ENCODE measurements at places on chromosomes 4 and X. TPM values are rescaled to one million over a fixed set of nuclear protein-coding genes. Genes with fewer than 3 reads are reported as not detected.
A peak's percentile ranks its signal among the peaks of the same experiment; 100 is the strongest.

HGFAC gene
- total RNA-seq = 0.28 TPM

- H3K36me3 ChIP-seq = no peaks in the 10 kb centered on the region
- no peak overlapping the region for H3K27ac ChIP-seq
- no peak overlapping the region for H3K4me3 ChIP-seq
- H3K4me1 ChIP-seq = no peaks in the 10 kb centered on the region
These were observed 5.9 kb upstream of the GATB start for GRCh38 chr4:151766691-151767090.

DNA sequence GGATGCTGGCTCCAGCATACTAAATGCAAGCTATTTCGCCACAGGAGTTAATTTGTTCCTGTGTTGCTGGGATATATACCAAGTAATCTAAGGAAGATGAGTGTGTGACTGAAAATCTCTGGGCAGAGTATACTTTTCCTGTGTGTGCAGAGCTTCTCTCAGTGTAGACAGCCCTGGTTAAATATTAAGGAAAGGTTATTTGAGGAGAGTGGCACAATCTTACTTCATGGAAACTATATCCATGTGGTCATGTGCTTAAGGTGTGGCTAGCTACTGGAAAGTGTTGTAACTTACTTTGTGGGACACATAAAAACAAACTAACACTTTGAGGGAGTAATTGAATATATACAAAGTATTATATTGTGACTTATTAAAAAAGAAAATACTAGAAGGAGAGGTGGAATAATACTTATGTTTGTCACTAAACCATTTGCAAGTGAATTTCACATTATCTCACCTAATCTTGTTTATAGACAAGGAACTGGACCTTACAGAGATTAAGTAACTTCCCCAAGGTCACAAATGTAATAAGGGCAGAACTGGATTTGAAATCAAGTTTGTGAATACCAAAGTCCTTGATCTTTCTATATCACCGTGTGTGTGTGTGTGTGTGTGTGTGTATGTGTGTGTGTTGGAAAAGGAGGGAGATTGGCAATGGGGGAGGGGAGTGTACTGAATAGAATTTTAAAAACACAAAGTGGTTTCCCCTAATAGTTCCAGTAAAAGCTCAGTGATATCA is 408.2 kb upstream of the NR3C2 start:
- H3K27me3 ChIP-seq = no peaks in the 10 kb centered on the region
- no peak for DNase-seq
- no peaks in the 10 kb centered on the region for H3K36me3 ChIP-seq
- H3K27ac ChIP-seq = no peak overlapping the region
- H3K4me3 ChIP-seq = no peak overlapping the region

- no peaks in the 10 kb centered on the region for H3K4me1 ChIP-seq
- no peak overlapping the region for H3K4me3 ChIP-seq
- H3K27ac ChIP-seq = no peak overlapping the region
These were observed 146.4 kb downstream of the VEGFC start for GRCh38 chr4:176646311-176646710.

DNA sequence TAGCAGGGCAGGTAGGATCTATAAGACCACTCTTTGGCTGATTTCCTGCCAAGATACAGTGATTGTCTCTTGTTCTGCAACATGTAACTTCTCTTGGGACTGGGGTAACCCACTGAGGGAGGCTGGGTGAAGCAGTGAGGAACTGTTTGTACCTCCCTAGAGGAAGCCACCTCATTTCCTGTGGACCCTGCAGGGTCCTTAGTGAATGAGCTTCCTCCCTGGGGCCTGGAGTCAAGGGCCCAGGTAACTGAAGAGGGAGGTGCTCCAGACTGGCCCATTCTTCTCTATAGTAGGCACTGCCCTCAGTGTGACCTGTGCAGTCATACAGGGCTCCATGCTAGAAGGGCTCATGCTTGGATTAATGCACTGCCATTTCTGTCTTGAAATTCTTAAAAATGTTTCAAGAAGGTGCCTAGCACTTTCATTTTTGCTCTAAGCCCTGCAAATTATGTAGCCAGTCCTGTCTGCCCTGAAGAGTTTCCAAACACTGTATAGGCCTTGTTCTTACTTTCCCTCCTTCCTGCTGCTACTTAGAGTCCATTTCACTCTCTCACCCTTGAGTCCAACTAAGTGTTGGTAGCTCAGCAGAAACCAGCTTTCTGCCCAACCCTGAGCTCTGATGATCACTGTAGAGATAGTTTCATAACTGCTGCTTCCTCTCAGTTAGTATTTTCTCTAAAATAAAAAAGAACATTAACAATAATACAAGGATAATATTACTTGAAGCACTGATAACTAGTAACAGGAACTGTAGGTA is 8.5 kb upstream of the GRIA3 start:
- H3K27me3 ChIP-seq = no peaks in the 10 kb centered on the region
- H3K4me3 ChIP-seq = no peak overlapping the region
- no peaks in the 10 kb centered on the region for H3K36me3 ChIP-seq

- no peak for DNase-seq
- no peak overlapping the region for H3K27ac ChIP-seq
- H3K36me3 ChIP-seq = peaks cover 28% of the 10 kb centered on the region
These were observed 58.1 kb downstream of the TAPT1 start for GRCh38 chr4:16168144-16168543.

USP17L18 gene
- not detected for total RNA-seq

DNA sequence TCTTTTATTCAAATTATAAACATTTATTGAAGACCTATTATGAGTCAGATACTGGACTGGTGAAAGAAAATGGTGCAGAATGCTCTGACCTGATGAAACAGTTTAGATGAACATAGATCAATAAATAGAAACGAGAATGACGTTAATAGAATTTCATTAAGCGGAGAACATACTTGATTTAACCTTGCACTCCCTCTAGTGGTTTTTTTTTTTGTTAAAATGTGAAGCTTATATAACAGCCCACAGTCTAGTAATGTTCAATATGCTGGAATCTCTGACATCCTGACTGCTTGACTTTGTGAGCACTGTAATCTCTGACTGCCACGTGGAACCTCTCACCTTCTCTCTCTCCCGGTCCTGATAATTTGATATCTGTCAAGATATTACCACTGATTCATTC is 32.3 kb downstream of the HDAC8 start:
- DNase-seq = peak; percentile 14
- peaks cover 9% of the 10 kb centered on the region for H3K36me3 ChIP-seq
- peaks cover 56% of the 10 kb centered on the region for H3K27me3 ChIP-seq
- no peak overlapping the region for H3K4me3 ChIP-seq
- H3K4me1 ChIP-seq = no peaks in the 10 kb centered on the region

GRCh38 chr4:74537459-74537858 is 92.5 kb downstream of the AREG start:
- peaks cover 19% of the 10 kb centered on the region for H3K4me1 ChIP-seq
- no peaks in the 10 kb centered on the region for H3K27me3 ChIP-seq
- no peaks in the 10 kb centered on the region for H3K36me3 ChIP-seq

DNA sequence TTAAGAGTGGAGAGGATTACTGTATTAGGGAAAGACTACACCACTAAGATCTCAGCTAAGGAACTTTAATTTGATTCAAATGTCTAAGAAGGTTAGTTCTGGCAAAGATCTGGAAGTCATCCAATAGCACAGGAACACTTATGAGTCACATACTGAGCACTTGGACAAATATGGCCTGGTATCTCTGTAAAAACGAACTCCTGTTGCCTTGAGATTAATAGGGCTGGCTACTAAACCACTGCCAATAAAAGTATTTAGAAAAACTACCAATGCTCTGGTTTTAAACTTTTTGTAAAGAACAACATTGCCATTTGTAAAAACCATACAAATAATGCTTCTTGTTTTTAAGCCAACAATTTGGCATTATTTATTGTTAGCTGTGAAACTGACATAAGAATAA is 70.5 kb downstream of the SEC24D start:
- H3K27me3 ChIP-seq = no peaks in the 10 kb centered on the region
- H3K27ac ChIP-seq = peak overlapping the region; percentile 87
- H3K4me3 ChIP-seq = no peak overlapping the region
- DNase-seq = peak; percentile 88
- peaks cover 51% of the 10 kb centered on the region for H3K36me3 ChIP-seq
- peaks cover 9% of the 10 kb centered on the region for H3K4me1 ChIP-seq

SMIM43 gene
- total RNA-seq = not detected

SSX2 gene
- not detected for total RNA-seq

DNA sequence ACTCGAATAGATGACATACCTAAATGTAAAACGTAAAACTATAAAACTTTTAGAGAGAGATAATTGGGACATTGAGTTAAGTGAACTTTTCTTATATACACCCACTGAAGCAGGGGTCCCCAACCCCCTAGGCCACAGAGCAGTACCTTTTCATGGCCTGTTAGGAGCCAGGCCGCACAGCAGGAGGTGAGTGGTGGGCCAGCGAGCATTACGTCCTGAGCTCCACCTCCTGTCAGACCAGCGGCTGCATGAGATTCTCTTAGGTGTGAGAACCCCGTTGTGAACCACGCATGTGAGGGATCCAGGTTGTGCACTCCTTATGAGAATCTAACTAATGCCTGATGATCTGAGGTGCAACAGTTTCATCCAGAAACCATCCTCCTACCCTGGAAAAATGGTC is 114.8 kb downstream of the HMX1 start:
- no peaks in the 10 kb centered on the region for H3K27me3 ChIP-seq
- H3K4me1 ChIP-seq = no peaks in the 10 kb centered on the region
- H3K27ac ChIP-seq = no peak overlapping the region
- no peaks in the 10 kb centered on the region for H3K36me3 ChIP-seq
- no peak overlapping the region for H3K4me3 ChIP-seq
- DNase-seq = no peak

- H3K27me3 ChIP-seq = no peaks in the 10 kb centered on the region
- no peak for DNase-seq
- peak overlapping the region; percentile 87 for H3K27ac ChIP-seq
These were observed 13.0 kb upstream of the NDUFC1 start for GRCh38 chr4:139315221-139315675.

GRCh38 chr4:185726931-185727330 is 85.1 kb downstream of the SORBS2 start:
- no peak overlapping the region for H3K4me3 ChIP-seq
- no peak overlapping the region for H3K27ac ChIP-seq
- peaks cover 29% of the 10 kb centered on the region for H3K4me1 ChIP-seq
- no peaks in the 10 kb centered on the region for H3K36me3 ChIP-seq
- no peak for DNase-seq

F9 gene
- total RNA-seq = not detected

- DNase-seq = no peak
- H3K36me3 ChIP-seq = no peaks in the 10 kb centered on the region
- no peaks in the 10 kb centered on the region for H3K27me3 ChIP-seq
- H3K4me1 ChIP-seq = peaks cover 22% of the 10 kb centered on the region
- H3K4me3 ChIP-seq = no peak overlapping the region
- H3K27ac ChIP-seq = no peak overlapping the region
These were observed 76.4 kb downstream of the RAPGEF2 start for GRCh38 chr4:159178979-159179969.

SPANXN3 gene
- total RNA-seq = not detected

GRCh38 chrX:109696146-109696740 is 36.8 kb downstream of the ACSL4 start:
- H3K4me3 ChIP-seq = no peak overlapping the region
- H3K27ac ChIP-seq = no peak overlapping the region
- no peak for DNase-seq
- peaks cover 9% of the 10 kb centered on the region for H3K27me3 ChIP-seq
- peaks cover 27% of the 10 kb centered on the region for H3K36me3 ChIP-seq

GRCh38 chrX:37809970-37810369 is 30.1 kb downstream of the CYBB start:
- H3K4me3 ChIP-seq = no peak overlapping the region
- DNase-seq = no peak
- no peaks in the 10 kb centered on the region for H3K4me1 ChIP-seq
- H3K27ac ChIP-seq = no peak overlapping the region
- peaks cover 83% of the 10 kb centered on the region for H3K27me3 ChIP-seq

- H3K27me3 ChIP-seq = no peaks in the 10 kb centered on the region
- H3K4me3 ChIP-seq = no peak overlapping the region
- no peak for DNase-seq
These were observed 38.9 kb downstream of the GPRIN3 start for GRCh38 chr4:89268679-89269078.

SASH3 gene
- total RNA-seq = not detected

GRCh38 chrX:79081895-79082512 is 62.5 kb upstream of the GPR174 start:
- H3K4me3 ChIP-seq = no peak overlapping the region
- no peaks in the 10 kb centered on the region for H3K36me3 ChIP-seq
- H3K27ac ChIP-seq = no peak overlapping the region
- DNase-seq = peak; percentile 38
- no peaks in the 10 kb centered on the region for H3K27me3 ChIP-seq
- no peaks in the 10 kb centered on the region for H3K4me1 ChIP-seq

TRAPPC2 gene
- 16.5 TPM for total RNA-seq

Data from MCF 10A (cell line).